Activated T-helper 9 cell treated with anti-CD3 and anti-CD28 coated beads, Interleukin-2, amount 50 U/mL, for 16 hours (primary cell): ENCODE measurements at places on chromosomes 2 and 18.

DNA sequence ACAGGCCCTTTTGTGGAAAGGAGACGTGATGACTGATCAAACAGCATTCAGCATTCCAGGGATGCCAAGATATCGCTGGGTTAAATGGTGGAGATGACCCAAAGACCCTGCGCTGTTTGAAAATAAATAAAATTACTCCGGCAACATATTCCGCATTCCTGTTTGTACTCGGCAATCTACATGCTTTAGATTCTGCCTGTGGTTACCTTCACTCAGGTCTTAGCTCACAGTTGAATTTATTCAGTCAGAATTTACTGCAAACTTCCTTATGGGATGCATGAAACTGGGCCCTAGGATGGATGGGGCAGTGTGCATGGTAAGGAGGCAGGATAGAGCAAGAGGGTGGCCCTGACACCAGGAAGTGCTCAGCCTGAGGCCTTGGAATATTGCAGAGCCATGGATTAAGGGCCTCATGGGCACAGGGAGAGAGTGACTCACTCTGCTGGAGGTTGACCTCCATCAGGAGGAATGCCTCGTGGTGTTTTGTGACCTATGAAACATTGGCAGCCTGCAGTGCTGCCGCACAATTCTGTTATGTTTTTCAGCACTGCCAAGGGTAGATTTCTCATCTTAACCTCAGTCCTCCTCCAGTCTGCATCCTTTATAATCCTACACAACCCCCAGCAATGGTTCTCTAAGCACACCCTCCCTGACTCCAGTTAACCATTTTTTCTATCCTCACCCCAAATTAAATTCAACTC, 321.4 kb downstream of the IRS1 start:
- DNase-seq: no peak

- no peak for DNase-seq
These were observed 262.0 kb downstream of the HAUS1 start for GRCh38 chr18:46366201-46366600.

- no peak for DNase-seq
These were observed 56.1 kb upstream of the GATA6 start for GRCh38 chr18:22113144-22113844.

GRCh38 chr18:39305766-39306165, 1740.2 kb upstream of the CELF4 start:
- DNase-seq: no peak

- DNase-seq: no peak
These were observed 168.1 kb downstream of the AFF3 start for GRCh38 chr2:99974275-99974674.

DNA sequence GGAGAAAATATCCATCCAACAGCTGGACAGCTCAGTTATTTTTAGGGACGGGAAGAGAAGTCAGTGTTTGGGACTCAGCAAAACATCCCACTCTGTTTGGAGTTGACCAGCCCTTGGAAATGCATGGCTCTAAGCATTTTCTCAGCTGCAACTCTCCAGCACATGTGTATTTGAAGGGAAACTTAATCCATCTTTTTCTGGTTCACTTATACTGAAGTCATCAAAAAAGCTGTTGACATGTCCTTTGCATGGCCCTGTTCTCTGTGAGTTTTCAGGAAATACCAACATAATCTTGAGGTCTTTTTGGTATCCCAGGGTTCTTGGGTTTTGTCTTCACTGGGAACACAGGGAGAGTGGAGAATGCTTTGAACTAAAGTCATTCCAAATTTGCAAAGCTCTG, 91.9 kb upstream of the CELF4 start:
- DNase-seq: no peak

DNA sequence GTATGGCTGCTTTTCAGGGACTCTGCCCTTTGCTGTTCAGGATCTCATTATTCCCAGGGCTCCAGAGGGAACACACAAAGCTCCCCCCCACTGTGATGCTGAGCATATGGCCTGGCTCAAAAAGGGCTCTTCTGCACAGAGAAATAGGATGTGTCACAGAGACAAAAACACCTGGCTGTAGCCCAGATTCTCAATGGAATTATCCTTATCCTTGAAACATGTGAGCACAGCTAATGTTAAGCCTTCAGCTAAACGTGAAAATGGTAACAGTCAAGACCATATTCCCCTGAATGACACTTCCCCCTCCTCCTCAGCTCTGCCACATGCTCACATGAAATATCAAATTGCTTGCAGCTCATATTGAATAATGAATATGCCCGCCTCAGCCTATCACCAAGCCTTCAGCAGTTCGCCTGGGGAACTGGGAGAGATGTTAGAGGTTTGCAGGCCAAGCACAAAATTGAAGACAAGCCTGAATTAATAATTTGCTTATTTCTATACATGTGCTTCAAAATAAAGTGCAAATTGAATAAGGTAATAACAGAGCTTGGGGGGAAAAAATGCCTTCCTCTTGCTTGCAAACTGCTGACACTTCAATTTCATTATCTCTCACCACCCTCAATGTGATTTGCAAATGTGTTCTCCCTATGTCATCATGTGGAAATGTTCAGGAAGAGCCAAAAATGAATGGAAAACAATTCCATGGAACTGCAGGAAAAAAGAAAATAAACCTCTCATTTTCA, 181.0 kb upstream of the HNRNPA3 start:
- no peak for DNase-seq

- no peak for DNase-seq
These were observed 247.5 kb downstream of the TFCP2L1 start for GRCh38 chr2:121037480-121037879.

- DNase-seq: no peak
These were observed 123.3 kb upstream of the CWC22 start for GRCh38 chr2:180130403-180130802.

GRCh38 chr2:190526105-190526750, 8.3 kb downstream of the NEMP2 start:
- no peak for DNase-seq

- no peak for DNase-seq
These were observed 40.2 kb upstream of the EML4 start for GRCh38 chr2:42128721-42129486.

GRCh38 chr2:109387778-109388469, 225.8 kb downstream of the SEPTIN10 start:
- DNase-seq: no peak

DNA sequence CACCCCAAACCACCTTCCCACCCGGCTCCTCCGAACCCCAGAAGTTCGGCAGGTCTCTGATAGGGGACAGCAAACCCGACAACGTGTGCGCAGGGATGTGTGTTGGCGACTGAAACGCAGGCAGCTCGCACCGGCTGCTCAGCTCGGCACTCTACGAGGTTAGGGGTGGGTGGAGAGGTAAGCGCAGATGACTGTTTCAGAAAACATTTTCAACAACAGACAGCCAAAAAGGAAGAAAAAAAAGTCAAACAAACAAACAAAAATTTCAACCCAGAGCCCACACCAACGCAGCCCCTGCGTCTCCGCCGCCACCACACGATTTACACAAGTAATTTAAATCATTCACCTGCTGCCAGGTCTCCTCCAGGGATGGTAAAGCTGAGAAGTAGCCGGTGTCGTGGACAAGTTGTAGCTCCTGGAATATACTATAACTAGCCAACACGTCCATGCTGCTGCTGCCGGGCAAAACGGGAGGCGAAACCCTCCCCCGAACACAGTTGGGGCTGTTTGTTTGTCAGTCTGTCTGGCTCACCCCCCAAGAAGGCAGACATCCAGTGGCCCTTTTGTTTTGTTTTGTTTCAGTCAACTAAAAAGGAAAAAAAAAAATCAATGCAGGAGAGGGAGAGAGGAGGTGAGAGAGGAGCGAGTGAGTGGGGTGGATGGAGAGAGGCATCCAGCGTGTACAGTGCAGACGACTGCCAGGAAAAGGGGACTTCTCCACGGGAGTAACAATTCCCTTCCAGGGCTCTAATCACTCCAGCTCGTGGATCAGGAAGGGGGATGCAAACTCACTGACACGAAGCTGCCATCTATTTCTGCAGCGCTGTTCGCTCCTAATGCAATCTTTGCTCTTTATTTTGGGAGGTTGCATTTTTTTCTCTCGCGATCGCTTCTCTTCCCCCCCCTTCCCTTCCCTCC, at the start of gene KLF7:
Gene KLF7 (minus strand): TSS at position 828 of the 918 bp plus-strand sequence. CDS start 380 bp downstream, at position 448.
- peak; percentile 40 for DNase-seq

DNA sequence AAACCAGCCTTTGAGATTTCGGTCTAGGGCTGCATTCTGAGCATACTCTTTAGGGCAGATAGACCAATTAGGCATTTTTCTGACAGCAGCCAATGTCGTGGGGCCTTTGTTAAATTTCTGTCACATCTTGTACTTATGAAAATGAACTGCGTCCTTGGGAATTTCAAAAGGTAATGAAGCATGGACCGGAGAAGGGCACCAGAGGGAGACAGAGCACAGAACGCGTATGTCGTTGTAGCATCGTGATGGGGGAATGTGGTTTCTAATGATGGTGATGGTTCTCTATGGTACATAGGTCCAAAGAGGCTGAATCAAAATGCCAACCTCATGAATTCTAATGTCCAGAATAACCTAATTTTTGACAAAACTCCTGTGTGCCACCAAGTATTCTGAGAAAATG, 483.9 kb upstream of the CRIM1 start:
- DNase-seq: no peak

GRCh38 chr2:86426271-86426670, 14.9 kb upstream of the KDM3A start:
- DNase-seq: no peak

GRCh38 chr2:155692106-155692505, 640.4 kb downstream of the NR4A2 start:
- DNase-seq: no peak

- no peak for DNase-seq
These were observed 311.9 kb downstream of the MYCN start for GRCh38 chr2:16252251-16252650.

DNA sequence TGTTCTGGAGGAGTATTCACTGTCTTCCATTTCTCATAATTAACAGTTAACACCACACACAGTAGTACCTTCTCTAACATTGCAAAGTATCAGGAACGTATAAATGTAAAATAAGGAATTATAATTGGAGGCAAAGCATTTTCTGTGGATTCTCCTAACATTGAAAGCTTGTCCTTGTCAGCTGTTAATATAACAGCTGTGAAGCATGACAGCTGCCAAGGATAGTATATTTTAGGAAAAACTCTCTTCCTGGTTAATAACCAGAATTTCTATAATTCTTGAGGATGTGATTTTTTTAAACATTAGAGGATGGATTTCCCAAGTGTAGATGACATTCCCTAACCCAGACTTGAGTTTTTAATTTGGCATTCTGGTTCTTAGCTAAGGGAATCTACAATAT, 110.3 kb downstream of the EPC2 start:
- DNase-seq: no peak

- no peak for DNase-seq
These were observed 39.3 kb downstream of the C1QL2 start for GRCh38 chr2:119119076-119119785.

- no peak for DNase-seq
These were observed 22.2 kb downstream of the SOWAHC start for GRCh38 chr2:109636317-109636716.

DNA sequence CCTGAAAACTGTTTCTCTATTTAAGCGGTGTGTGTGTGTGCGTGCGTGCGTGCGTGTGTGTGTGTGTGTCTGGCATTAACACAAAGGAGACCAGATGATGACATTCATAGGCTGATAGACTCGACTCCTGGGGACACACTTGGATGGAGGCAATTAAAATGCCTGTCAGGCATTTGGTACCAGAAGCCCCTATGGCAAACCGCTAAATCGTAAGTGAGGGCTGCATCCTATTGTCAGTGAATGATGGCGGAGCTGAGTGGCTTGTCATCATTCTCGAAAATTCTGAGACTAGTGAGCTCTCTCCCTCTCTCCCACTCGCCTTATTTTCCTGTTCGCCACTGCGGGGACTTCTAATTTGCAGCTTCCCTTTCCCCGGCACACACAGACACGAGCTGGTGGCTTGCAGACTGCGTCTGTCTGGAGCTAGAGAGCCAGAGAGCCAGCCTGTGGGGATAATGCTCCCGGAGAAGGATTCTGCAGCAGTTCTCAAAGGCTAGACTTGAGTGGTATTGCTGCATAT, 155.4 kb downstream of the MAP2 start:
- no peak for DNase-seq

DNA sequence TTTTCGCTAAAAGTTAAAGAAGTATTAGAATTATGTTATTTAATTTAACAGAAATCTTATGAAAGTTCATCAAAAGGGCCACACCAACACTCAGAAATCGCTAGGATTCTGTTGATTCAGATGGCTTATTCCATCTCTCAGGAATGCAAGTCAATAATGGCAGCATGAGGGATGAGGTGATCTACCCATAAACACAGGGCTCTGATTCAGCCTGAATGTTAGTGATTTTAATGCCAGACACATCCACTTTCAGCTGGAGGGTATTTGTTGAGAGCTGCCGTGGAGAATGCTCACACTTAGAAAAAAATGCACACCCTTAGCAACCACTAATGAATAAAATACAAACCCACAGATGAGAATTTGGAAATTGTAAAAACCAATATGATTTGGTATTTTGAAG, 173.3 kb upstream of the ERBB4 start:
- no peak for DNase-seq

DNA sequence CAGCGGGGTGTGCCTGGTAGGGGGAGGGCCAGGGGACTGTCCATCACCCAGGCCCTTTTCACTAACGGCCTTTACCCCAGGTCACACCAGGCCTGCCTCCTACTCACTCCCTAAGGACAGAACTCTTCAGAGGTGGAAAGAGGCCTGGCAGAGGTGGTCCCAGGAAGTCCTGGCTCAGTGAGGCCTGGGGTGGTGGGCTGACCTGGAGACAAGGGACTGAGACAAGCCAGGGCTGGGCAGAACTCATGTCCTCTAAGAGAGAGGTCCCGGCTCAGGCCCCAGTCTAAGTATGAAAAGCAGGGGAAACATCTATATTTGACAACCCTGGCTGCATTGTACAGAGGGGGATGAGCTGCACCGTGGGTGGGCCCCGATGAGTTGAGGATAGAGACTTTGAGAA, 65.9 kb upstream of the TEX51 start:
- DNase-seq: no peak

- peak; percentile 74 for DNase-seq
These were observed 3.4 kb upstream of the HS6ST1 start for GRCh38 chr2:128321784-128322714.

DNA sequence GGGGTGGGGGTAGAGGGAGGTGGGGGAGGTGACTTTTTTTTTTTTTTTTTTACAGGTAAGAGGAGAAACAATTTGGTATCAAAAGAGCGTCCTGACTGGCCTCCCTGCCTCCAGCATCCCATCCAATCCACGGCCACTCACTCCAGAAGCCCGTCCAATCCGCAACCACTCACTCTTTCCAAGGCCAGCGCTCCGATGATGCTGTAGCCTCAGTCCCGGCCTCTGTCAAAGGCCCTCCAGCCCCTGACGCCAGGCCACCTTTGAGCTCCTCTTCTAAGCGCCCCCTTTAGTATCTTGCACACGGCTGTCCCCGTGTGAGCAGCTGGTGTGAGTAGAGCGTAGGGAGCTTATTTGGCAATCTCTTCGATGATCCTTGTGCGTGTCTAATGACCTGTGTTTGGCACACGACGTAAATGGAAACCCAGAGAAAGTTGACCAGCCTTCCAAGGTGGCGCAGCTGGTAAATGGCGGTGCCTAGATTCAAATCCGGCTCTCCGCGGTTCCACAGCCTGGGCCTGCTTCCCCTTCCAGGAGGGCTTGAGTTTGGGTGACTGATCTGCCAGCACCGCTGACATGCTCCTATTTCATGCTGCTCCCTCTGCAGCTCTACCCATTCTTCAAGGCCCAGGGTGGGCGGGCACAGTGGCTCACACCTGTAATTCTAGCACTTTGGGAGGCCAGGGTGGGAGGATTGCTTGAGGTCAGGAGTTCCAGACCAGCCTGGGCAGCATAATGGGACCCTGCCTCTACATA, 23.8 kb upstream of the PXDN start:
- no peak for DNase-seq

- DNase-seq: no peak
These were observed 76.3 kb downstream of the CAPN13 start for GRCh38 chr2:30730736-30731647.
